Progenitor cell of endocrine pancreas (in vitro differentiated cells): ENCODE measurements at places on chromosomes 1 and 21. TPM values are rescaled to one million over a fixed set of nuclear protein-coding genes. Genes with fewer than 3 reads are reported as not detected.

- H3K4me3 ChIP-seq: no peak overlapping the region
- no peaks in the 10 kb centered on the region for H3K27me3 ChIP-seq
- no peak for DNase-seq
- H3K4me1 ChIP-seq: peaks cover 12% of the 10 kb centered on the region
- H3K36me3 ChIP-seq: no peaks in the 10 kb centered on the region
- H3K27ac ChIP-seq: no peak overlapping the region
Observed at GRCh38 chr1:53259932-53260331, 21.6 kb upstream of the MAGOH start.

DNA sequence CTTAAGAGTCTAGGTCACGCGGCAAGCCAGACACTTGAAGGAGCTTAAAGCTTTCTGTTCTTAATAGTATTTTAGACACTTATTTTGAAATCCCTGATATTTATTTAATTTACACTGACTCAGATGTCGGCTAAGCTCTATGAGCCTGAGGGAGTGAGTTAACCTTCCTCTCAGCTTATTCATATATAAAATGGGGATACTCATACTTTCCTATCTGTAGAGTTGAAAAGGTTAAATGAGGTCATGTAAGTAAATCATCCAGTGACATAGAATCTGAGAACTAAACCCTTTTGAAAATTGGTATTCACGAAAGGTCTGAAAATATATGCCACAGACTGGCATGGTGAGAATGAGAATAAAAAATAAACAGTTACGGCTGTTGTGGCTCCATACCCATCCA is 1.4 kb upstream of the GPR161 start:
- DNase-seq: no peak
- H3K4me1 ChIP-seq: peaks cover 31% of the 10 kb centered on the region
- H3K27me3 ChIP-seq: no peaks in the 10 kb centered on the region
- peak overlapping the region; percentile 93 for H3K4me3 ChIP-seq
- H3K36me3 ChIP-seq: peaks cover 1% of the 10 kb centered on the region
- H3K27ac ChIP-seq: peak overlapping the region; percentile 49

DNA sequence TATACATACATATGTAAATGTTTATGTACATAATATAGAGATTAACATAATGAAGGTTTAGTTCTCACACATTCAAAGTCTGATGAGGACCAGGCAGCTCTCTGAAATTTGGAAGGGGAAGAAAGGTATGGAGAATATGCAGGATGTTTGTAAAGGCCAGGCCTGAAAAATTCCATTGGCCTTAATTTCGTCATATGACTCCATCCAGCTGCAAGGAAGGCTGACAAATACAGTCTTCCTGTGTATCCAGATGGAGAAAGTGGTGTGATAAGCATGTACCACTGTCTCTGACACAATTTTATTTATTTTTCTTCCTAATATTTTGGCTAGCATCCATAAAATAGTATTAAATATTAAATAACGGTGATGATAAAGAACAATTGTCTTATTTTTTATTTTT is 6.3 kb upstream of the SGIP1 start:
- peaks cover 9% of the 10 kb centered on the region for H3K27me3 ChIP-seq
- H3K27ac ChIP-seq: no peak overlapping the region
- H3K4me3 ChIP-seq: no peak overlapping the region
- no peak for DNase-seq

DNA sequence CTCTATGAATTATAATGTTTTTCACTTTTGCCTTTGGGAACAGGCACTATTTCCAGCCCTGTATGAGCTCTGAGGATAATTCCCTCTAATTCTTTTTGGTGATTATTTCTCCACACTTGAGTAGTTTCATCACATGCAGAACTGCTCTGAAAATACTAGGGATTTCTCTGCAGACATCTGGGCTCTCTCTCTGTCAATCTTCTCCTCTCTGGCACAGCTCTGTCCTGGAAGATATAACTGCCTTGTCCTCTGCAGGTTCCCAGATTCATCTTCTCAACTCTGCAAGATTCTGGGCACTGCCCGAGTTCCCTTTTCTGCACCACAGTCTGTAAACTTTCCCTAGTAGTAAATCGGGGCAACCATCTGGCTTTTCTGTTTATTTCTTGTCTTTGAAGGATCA is 131.3 kb upstream of the FMN2 start:
- no peaks in the 10 kb centered on the region for H3K4me1 ChIP-seq
- H3K27ac ChIP-seq: no peak overlapping the region
- no peak overlapping the region for H3K4me3 ChIP-seq
- peaks cover 62% of the 10 kb centered on the region for H3K27me3 ChIP-seq

DNA sequence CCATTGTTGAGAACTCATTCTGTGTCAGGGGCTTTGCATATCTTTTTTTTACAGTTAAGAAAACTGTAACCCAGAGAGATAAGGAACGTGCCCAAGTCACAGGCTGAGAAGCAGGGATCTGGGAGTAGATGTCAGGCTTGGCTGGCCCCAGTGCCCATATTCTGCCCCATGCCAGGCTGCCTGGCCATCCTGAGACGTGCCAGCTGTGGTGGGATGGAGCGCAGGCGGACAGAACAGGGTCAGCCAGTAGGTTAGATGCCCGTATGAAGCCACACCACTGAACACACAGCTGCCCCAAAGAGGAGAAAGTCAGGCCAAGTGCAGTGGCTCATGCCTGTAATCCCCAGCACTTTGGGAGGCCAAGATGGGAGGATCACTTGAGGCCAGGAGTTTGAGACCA is 55.9 kb downstream of the SLC66A1 start:
- H3K27ac ChIP-seq: no peak overlapping the region
- no peak overlapping the region for H3K4me3 ChIP-seq
- no peaks in the 10 kb centered on the region for H3K4me1 ChIP-seq
- DNase-seq: no peak
- peaks cover 4% of the 10 kb centered on the region for H3K36me3 ChIP-seq
- H3K27me3 ChIP-seq: no peaks in the 10 kb centered on the region

DNA sequence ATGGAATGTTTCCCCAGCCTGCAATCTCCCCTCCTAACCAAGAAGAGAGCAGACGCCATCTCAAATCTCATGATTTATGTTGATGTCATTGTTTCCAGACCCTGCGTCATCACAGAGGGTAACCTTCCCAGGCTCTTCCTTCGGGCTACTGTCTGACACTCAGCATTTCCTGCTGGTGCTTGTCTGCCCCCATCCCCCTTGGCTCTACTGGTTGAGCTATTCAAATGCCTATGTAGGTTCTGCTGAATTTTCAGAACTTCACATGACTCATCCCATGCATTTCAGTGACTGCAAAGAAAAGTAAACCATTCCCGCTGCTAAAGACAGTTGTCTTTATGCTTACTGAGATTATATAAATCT is 24.8 kb upstream of the ITPKB start:
- H3K4me1 ChIP-seq: no peaks in the 10 kb centered on the region
- H3K27ac ChIP-seq: no peak overlapping the region
- H3K36me3 ChIP-seq: no peaks in the 10 kb centered on the region
- no peak overlapping the region for H3K4me3 ChIP-seq

DNA sequence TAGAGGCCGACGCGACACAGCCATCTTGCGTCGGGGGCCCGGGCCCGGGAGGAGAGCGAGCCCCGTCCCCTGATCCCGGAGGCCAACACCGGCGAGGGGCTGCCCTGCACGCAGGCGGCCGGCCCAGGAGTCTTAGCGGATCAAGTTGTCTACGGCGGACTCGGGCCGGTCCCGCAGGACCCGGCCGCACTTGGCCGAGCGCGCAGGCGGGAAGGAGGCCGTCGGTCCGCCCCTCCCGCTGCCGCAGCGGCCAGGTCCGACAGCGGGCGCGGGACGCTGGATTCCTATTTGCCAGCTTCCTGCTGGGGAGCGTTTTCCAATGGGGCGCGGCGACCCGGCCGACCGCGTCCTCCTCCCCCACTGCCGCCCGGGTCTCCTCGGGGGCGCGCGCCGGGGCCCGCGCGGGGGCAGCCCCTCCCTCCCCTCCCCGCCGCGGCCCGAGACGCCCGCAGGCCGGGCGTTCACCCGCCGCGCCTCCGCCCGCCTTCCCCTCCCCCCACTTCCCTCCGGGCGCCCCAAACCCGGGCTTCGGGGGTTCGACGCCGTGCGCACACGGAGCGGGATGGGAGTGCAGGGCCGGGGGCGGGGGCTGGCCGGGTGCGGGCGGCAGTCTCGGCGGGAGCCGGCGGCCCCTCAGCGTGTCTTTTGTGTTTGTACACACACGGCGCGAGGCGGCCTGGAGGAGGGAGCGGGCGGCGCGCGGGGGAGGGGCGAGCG is 517 bp upstream of the H3-3A start:
- H3K27me3 ChIP-seq: no peaks in the 10 kb centered on the region
- H3K4me3 ChIP-seq: peak overlapping the region; percentile 93
- peak overlapping the region; percentile 99 for H3K27ac ChIP-seq
- DNase-seq: peak; percentile 82

DNA sequence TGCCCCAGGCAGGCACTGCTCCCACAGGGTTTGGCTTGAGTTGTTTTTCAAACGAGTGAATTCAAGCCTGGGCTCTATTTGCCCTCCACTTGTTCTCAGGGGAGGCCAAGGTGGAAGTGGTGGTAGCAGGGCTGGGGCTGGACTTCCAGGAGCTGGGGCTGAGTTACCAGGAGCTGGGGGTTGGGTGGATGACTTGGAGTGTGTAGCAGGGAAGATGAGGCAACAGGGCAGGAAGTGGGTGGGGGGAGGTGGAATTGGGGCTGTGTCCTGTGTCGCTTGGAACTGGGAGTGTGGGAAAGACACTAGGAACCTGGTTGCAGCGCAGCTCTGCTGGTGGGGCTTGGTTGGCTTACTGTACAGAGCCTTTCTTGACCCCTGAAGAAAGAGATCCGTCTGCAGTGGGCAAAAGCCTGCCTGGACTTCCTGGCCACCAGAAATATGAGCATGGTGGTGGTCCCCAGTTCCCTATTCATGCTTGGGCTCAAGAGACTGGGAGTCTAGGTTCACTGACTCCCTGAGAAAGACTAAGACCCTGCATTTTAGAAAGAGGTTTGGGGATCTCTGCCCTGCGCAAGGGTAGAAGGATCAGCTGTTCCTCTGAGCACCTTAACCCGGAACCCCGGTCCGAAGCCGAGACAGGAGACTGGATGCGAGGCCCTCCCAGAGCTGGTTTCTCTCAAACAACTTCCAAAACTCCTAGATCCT is 3.1 kb downstream of the TFAP2E start:
- H3K27me3 ChIP-seq: peaks cover 61% of the 10 kb centered on the region
- H3K36me3 ChIP-seq: no peaks in the 10 kb centered on the region
- no peak for DNase-seq
- H3K4me1 ChIP-seq: peaks cover 17% of the 10 kb centered on the region
- H3K27ac ChIP-seq: no peak overlapping the region
- no peak overlapping the region for H3K4me3 ChIP-seq

DNA sequence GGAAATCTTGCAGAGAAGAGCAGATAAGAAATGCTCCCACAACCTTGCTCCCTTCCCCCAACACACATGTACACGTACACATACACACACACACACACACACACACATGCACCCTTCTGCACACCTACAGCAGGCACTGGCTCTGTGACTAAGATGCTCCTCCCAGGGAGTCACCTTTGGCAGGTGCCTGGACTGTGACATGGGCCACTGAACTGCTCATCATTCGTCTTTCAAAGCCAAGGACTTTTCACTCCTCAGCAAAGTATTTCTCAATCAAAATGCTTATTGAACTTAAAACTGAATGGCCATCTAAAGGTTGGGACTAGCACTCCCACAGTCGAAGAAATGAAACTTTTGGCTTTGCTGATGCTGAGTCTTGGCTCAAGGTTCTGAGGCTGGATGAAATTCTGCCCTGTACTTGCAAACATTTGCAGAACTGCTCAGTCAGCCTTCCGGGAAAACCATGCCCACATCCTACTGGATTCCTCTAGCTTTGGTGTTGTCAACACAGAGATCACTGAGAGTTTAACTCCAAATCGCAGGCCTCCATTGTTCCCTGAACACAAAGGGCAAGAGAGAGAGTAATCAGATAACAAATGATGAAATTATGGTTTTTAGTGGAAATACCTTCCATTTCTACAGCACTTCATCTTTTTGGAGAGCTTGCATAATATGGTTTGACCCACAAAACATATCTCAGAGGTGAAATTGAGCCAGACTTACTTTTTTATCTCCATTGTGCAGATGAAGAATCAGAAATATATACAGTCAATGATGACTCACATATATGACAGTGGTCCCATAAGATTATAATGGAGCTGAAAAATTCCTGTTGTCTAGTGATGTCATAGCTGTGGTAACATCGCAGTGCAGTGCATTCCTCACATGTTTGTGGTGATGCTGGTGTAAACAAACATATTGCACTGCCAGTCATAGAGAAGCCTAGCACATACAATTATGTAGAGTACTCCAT is 72.4 kb upstream of the BCAR3 start:
- peaks cover 5% of the 10 kb centered on the region for H3K4me1 ChIP-seq
- no peak overlapping the region for H3K27ac ChIP-seq

GRCh38 chr1:75345538-75346292 is 211.5 kb downstream of the LHX8 start:
- no peak overlapping the region for H3K27ac ChIP-seq
- H3K4me3 ChIP-seq: no peak overlapping the region
- peaks cover 3% of the 10 kb centered on the region for H3K27me3 ChIP-seq
- no peak for DNase-seq
- peaks cover 3% of the 10 kb centered on the region for H3K36me3 ChIP-seq

DNA sequence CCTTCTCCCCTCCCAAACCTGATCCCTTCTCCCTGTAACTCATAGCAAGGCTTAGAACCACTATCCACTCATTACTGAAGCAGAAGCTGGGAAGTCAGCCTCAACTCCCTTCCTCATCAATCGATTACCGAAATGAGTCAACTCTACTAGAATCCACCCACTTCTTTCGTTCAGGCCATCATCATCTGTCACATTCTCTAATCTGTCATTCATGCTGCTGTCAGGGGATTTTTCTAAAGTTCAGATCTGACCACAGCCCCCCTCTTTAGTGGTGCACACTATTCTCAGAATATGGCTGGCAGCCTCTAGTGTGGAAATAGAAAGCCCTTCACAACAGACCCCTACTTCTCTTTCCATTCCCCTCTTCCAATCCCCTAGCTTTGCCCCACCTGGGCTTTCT is 5.1 kb downstream of the NT5C1A start:
- no peak overlapping the region for H3K4me3 ChIP-seq
- H3K27me3 ChIP-seq: peaks cover 69% of the 10 kb centered on the region
- no peak overlapping the region for H3K27ac ChIP-seq
- no peak for DNase-seq
- H3K4me1 ChIP-seq: no peaks in the 10 kb centered on the region
- H3K36me3 ChIP-seq: no peaks in the 10 kb centered on the region

DNA sequence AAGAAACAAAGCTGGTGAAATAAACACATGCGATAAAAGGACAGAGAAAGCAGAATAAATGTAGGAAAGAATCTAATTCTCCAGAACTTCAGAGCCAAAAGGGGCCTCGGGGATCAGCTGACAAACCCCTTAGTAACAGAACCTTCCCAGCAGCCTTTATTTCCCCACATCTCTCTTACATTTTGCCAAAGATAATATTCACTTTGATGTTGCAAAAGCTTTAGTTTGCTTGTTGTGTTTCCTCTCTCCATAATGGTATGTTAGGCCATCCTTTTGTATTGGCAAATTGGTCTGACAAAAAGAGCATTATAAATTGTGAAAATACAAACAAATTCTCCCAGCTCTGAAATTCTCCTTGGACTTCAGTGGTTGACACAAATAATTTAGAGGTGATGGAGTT is 54.9 kb downstream of the OPTC start:
- peaks cover 4% of the 10 kb centered on the region for H3K4me1 ChIP-seq
- peaks cover 4% of the 10 kb centered on the region for H3K27me3 ChIP-seq
- no peak overlapping the region for H3K27ac ChIP-seq

GRCh38 chr1:232589111-232589811 is 40.7 kb downstream of the SIPA1L2 start:
- no peak for DNase-seq
- peak overlapping the region; percentile 14 for H3K4me3 ChIP-seq
- H3K36me3 ChIP-seq: peaks cover 3% of the 10 kb centered on the region
- no peaks in the 10 kb centered on the region for H3K27me3 ChIP-seq

CHRM3 gene
- 2.0 and 3.0 TPM in 2 replicates for total RNA-seq

DPYD gene
- total RNA-seq: 8.1 and 9.0 TPM in 2 replicates

SPATA1 gene
- total RNA-seq: 1.9 and 2.5 TPM in 2 replicates

GLIS1 gene
- not detected in 2 replicates for total RNA-seq
